ENCODE measurements at places on chromosomes 4 and X. TPM values are rescaled to one million over a fixed set of nuclear protein-coding genes. Genes with fewer than 3 reads are reported as not detected.

Gene GATB
- 12.9 TPM for total RNA-seq

Gene ASB5
- not detected for total RNA-seq

Gene TKTL2
- not detected for total RNA-seq

Gene TMEM144
- 13.9 TPM for total RNA-seq

Gene SHROOM2
- total RNA-seq, result 6.2 TPM

Gene GLRA2
- not detected for total RNA-seq

Gene TRIML1
- not detected for total RNA-seq

Gene GPC4
- 59.9 TPM for total RNA-seq

Gene TMEM156
- total RNA-seq, result 1.1 TPM

Gene G6PD
- 66.8 TPM for total RNA-seq

Gene PASD1
- total RNA-seq, result not detected

Gene COX7B2
- not detected for total RNA-seq

Gene RS1
- 5.2 TPM for total RNA-seq

Gene PCDH7
- total RNA-seq, result 15.5 TPM

Gene PCYT1B
- 0.85 TPM for total RNA-seq

Gene LGI2
- 7.7 TPM for total RNA-seq

Gene CC2D2A
- 25.0 TPM for total RNA-seq

Gene ZCCHC12
- total RNA-seq, result not detected

Gene FSTL5
- not detected for total RNA-seq

Gene HSFX4
- not detected for total RNA-seq

Gene ETDB
- total RNA-seq, result not detected

Gene C1QTNF7
- total RNA-seq, result 13.1 TPM

Gene NOX1
- total RNA-seq, result not detected

Gene VCX3B
- total RNA-seq, result not detected

Gene ZNF630
- 3.0 TPM for total RNA-seq

Gene CXCL11
- total RNA-seq, result 1.9 TPM

Gene CPE
- total RNA-seq, result 28.9 TPM

Gene FGF2
- 14.7 TPM for total RNA-seq

Gene DGKK
- not detected for total RNA-seq

Gene HS6ST2
- 6.9 TPM for total RNA-seq

Gene PRMT9
- 7.4 TPM for total RNA-seq

Gene DACH2
- total RNA-seq, result 0.17 TPM

Gene SLC2A9
- 10.6 TPM for total RNA-seq

Gene HGFAC
- not detected for total RNA-seq

Gene NXF2B
- total RNA-seq, result not detected

Gene CWH43
- total RNA-seq, result not detected

Measured in left lung (tissue), 14 donors.